ENCODE measurements at places on chromosomes 1 and 21.
A peak's percentile ranks its signal among the peaks of the same experiment; 100 is the strongest.

- no peak for DNase-seq
Measured at GRCh38 chr1:44405031-44405797, at the start of gene RNF220. RNF220 (plus strand) TSS chr1:44405255.

- no peak for DNase-seq
Measured at GRCh38 chr1:106435269-106435668, 621.2 kb upstream of the PRMT6 start.

DNA sequence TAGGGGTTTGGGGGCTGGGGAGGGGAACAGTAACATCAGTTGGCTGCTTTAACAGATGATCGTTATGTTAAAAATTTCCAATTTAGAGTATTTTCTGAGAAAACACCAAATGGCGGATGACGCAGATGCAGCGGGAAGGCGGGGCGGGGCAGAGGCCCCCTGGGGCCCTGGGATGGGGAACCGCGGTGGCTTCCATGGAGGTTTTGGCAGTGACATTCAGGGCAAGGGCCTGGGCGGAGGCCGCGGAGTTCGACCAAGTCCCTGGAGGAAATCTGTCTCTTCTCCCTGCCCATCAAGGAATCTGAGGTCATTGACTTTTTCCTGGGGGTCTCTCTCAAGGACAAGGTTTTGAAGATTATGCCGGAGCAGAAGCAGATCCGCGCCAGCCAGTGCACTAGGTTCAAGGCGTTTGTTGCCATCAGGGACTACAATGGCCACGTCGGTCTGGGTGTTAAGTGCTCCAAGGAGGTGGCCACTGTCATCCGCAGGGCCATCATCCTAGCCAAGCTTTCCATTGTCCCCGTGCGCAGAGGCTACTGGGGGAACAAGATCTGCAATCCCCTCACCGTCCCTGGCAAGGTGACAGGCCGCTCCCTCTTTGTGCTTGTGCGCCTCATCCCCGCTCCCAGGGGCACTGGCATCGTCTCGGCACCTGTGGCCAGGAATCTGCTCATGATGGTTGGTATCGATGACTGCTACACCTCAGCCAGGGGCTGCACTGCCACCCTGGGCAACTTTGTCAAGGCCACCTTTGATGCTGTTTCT is 310.2 kb downstream of the PTPRC start:
- DNase-seq, result no peak

GRCh38 chr1:15258833-15259621 is 12.0 kb downstream of the FHAD1 start:
- no peak for DNase-seq

GRCh38 chr1:157512036-157512969 is 40.0 kb downstream of the FCRL5 start:
- no peak for DNase-seq

GRCh38 chr1:76419603-76420002 is 345.1 kb downstream of the ST6GALNAC3 start:
- no peak for DNase-seq

- DNase-seq, result no peak
Measured at GRCh38 chr1:18946550-18947381, 9.7 kb downstream of the IFFO2 start.

- no peak for DNase-seq
Measured at GRCh38 chr1:182299728-182300616, 91.6 kb downstream of the GLUL start.

DNA sequence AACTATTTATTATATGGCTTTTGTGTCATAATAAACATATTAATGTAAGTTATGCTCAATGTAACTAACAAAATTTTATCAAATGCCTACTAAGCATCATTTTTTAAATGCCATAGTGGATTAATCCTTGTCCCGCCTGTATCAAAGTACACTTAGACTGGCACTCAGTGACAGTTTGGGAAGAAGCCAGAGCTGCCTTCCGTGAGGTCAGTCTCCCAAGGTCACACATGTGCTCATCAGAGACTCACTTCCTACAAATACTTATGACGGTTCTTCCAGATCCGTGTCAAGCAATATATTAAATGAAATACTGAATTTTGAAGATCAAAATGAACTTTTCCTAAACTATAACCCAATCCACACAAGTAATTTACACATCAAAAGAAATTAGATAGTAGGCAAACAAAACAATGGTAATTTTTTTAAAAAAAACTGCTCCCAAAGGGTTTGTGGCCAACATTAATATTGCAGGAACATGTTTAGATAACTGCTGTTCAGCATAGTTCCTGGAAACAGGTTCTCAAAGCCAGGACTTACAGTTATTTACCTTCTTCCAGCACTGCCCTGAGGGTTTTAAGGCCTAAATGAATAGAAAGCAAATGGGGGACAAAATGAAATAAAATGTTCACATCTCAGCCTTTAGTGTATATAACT is 27.2 kb downstream of the WLS start:
- no peak for DNase-seq

GRCh38 chr1:147579934-147580537 is 38.7 kb downstream of the BCL9 start:
- DNase-seq, result no peak

GRCh38 chr21:46189213-46189958 is 5.1 kb upstream of the SPATC1L start:
- no peak for DNase-seq

DNA sequence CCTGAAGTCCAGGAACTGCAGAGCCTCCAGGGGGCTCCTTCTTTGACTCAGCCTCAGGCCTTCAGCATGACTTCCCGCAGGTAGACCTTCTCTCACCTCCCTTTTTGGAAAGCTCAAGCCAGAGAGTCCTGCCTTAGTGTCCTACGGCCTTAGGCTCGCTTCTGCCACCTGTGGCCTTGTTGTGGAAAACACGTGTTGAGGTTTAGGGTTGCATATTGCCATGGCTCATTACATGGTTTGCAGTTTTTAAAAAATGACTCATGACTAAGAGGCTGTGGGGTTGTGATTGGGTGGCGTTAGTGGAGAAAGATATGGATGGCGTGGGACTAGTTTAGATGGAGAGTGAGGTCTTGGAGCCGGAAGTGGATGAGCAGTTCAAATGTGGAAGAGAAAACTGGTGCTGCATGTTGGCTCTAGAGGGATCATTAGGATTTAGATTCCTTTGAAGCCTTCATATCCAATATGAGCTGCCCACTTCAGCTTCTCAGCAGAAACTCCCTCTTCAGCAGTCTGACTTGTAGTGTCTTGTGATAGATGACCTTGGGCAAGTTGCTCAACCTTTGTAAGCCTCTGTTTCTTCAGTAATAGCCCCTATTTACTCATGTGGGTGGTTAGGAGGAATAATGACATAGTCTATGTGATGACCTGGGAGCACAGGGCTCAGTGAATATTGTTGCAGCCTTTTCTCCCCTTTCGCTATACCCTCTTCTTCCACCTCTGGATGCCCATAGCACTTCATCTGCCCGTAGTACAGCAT is 6.5 kb upstream of the FGGY start:
- no peak for DNase-seq

DNA sequence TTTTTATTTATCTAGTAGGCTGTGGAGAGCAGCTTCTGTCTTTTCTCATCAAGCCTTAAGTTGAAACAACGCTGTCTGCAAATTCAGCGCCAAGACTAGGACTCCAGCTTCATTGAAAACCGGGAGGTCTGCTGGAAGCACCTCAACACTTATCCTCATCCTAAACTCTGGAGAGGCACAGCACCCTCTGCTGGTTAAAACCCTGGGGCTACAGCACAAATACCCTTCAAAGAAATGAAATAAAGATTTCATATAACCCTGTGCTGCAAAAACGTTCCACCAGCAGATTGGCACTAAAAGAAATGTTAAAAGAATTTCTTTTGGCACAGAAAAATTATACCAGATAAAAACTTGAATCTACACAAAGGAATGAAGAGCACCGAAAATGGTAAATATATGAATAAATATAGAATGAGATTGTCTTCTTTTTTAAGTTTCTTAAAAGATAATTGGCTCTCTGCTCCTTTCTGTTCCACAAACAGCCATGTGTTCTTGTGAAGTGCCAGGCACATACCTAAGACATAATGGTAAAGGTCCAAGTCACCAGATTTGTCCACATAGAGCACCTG is 227.7 kb upstream of the SAMSN1 start:
- DNase-seq, result no peak

DNA sequence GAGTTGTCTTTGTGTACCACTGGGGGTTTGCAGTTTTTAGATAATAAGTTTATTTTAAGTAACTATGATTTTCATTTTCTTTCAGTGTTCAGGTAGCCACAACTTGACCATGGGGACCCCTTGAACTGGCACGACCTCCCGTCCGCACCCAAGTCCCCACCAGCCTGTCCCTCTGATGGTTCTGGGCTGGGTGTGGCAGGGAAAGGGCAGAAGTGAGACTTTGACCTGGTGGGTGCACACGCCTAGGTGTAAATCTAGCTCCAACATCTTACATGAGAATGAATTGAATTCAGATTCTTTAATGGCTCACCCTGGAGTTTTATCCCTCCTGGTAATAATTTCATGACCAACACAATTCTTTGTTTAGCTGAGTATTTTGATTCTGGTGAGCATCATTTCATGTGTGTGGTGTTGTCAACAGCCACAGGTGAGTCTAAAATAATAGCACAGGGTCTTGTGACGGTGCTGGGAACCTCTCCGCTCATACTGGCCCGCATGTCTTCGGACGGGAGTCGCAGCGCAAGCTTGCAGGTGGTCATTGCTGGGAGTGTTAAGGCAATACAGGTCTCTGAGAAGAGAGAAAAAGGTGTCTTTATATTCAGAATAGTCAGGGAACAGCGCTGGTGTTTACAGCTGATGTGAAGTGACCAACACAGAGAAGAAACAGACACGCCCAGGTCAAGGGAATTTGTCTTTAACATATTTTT is 50.8 kb upstream of the POFUT2 start:
- DNase-seq, result no peak

GRCh38 chr1:30135698-30136097 is 587.7 kb downstream of the MATN1 start:
- no peak for DNase-seq

GRCh38 chr1:182269097-182269496 is 122.5 kb downstream of the GLUL start:
- no peak for DNase-seq

- no peak for DNase-seq
Measured at GRCh38 chr21:38268864-38269575, 12.2 kb downstream of the KCNJ15 start.

DNA sequence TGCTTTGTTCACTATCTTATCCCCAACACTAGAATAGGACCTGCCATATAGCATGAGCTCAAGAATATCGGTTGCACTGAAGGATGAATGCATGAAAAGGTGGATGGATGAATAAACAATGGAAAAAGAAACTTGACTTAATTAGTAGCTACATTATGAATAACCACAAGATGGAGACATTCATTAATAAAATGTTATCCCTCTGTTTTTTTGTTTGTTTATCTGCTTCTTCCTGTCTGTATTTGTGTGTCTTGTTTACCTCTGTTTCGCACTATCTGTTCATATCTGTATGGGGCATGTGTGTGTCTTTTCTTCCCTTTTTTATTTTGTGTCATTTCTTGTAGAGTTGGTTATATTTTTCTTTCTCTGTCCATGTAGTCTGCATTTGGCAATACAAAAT is 1.1 kb upstream of the OR14I1 start:
- no peak for DNase-seq

GRCh38 chr1:29590583-29591565 is 354.6 kb downstream of the PTPRU start:
- peak; percentile 82 for DNase-seq

- no peak for DNase-seq
Measured at GRCh38 chr1:61754545-61754944, 12.3 kb downstream of the PATJ start.

- DNase-seq, result no peak
Measured at GRCh38 chr1:94285031-94285654, 47.8 kb upstream of the ARHGAP29 start.

- no peak for DNase-seq
Measured at GRCh38 chr1:203369666-203370065, 18.7 kb upstream of the FMOD start.

GRCh38 chr1:113271039-113271438 is 119.3 kb upstream of the MAGI3 start:
- DNase-seq, result no peak

DNA sequence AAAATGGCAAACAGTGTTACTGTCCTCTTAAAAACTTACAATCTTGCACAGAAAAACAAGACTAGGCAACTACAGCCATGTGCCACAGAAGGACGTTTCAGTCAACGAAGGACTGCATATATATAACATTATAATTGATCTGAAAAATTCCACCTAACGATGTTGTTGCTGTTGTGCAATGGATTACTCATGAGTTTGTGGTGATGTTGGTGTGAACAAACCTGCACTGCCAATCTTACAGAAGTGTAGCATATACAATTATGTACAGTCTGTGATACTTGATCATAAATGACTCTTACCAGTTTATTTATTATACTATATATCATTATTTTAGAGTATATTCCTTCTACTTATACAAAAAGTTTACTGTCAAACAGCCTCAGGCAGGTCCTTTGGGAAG is 6.8 kb upstream of the VAMP4 start:
- no peak for DNase-seq

DNA sequence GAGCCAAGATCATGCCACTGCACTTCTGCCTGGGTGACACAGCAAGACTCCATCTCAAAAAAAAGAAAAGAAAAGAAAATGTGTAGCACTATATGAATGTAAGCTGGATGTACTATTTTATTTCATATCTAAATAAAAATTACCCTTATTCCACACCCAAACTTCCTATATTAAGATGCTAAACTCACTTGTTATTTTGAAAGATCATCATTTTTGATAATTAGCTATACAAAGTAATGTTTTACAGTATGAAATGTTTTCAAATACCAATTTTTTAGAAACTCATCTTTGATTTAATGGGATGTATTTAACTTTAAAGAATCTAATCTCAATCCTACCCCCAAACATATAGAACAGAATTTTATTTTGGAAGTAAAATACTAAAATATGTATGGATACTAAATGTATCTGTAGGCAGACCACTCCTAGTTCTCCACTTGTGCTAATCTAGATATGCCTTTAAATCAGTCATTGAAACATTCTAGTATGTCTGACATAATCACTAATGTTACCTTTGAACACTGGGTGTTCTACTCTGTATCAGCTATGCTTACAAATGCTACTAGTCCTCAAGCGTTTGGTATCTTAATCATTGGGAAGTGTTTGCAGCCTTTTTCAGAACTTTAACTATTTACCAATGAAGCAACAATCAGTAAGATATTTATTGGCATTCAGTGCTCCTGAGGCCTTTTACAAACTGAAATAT is 12.9 kb downstream of the MIER1 start:
- DNase-seq, result no peak

DNA sequence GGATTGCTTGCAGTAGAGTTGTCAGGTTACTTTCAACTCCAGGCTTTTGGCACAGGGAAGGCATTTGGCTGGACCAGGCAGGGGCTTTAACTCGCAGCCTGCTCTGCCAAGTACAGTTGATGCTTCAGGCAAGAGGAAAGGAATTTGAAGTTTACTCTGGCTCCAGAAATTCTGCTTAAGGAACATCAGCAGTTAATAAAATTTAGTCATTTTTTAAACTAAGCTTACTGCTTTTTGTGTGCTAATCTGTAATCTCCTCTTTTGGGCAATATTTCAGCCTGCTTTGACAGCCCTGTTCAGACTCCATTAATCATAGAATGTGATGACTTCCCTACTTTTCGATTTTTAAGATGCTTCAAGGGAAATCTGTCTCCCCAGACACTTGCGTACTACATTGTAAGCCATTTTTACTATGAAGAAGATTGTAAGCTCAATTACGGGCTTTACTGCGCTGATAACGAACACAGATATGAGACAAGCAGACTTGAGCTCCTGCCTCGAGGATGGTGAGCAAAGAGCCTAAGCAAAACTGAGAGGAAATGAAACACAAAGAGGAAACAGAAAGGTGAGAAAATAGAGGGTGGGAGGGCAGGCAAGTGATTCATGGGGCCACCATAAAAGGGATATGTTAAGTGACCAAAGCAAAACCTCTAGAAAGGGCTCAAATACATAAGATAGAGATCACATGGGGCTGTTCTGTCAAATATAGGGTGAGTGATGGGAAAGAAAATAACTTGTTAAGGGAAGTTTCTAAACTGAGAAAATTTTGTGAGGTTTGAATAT is 76.6 kb upstream of the VAV3 start:
- no peak for DNase-seq

Data from T1000 (cell line).